ENCODE measurements at places on chromosomes 2 and 18. TPM values are rescaled to one million over a fixed set of nuclear protein-coding genes. Genes with fewer than 3 reads are reported as not detected.

DNA sequence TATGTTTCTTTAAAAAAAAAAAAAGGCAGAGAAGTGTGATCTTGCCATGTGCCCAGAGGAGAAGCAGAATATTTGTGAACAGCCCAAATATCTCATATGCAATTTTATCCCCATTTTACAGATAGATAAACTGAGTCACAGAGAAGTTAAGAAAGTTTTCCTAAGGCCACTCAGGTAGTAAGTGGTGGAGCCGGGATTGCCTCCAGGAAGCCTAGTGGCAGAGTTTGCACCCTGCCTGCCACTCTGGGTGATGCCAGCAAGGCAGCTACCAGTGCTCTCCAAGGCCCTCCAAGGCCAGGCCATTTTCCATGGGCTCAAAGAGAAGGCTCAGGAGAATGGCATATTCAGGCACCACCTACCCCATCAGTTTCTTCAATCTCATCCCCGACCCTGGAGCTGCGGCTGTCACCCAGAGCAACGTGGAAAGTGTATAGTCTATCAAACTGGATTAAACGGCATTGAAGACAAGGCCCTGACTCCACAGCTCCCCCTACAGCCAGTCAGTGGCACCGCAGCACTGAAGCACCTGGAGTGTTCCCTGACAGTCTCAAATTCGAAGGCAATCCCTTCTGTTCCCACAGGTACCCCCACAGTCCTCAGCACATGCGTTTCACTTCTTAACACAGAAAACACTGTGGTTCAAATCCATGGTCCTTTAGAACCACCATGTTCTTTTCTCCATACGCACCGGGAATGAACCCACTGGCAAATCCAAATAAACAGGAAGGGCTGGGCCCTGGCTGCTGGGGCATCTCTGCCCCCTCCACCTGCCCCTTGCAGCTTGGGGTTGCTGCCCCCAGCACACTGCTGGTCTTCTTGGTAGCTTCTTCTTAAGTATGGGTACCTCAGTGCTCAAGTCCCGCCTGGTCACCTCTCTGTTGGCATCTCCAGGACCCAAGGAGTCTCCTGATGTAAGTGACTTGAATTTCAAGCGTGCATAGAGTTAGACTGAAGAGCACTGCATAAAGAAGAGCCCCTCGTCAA lies 175.3 kb downstream of the INHBB start:
- DNase-seq, result no peak

- DNase-seq, result no peak
Observed at GRCh38 chr2:82795446-82795845, 1663.6 kb downstream of the SUCLG1 start.

GRCh38 chr2:135636982-135637381 lies 104.7 kb upstream of the UBXN4 start:
- DNase-seq, result no peak

Gene WNT10A
- not detected for total RNA-seq

DNA sequence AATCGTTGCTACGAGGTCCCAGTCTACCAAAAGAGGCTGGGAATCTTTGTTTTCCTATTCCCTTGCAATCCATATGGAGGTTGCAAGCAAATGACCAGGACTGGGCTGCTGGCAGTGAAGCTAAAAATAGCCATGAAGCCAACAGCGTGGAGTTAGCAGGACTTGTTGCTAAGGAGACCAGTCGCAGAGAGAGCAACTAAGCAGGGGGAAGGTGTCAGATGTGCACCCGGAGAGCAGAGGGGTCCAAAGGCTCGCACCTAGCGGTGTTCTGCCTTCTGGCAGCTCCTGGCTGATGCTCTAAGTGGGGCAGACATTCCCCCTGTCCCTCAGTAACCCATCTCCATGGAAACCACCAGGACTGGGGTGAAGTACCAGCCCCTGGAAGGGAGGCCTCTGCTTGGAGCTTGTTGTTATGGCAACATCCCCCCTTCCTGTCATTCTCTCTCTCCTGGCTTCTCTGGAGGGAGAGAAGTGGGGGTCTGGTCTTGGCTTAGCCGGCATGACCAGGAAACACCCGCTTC lies 84.6 kb downstream of the DNMT3A start:
- DNase-seq, result no peak

- DNase-seq, result no peak
Observed at GRCh38 chr2:17334300-17334699, 183.9 kb downstream of the RAD51AP2 start.

Gene NYAP2
- total RNA-seq, result not detected

GRCh38 chr2:209663139-209663538 lies 108.5 kb upstream of the UNC80 start:
- no peak for DNase-seq

DNA sequence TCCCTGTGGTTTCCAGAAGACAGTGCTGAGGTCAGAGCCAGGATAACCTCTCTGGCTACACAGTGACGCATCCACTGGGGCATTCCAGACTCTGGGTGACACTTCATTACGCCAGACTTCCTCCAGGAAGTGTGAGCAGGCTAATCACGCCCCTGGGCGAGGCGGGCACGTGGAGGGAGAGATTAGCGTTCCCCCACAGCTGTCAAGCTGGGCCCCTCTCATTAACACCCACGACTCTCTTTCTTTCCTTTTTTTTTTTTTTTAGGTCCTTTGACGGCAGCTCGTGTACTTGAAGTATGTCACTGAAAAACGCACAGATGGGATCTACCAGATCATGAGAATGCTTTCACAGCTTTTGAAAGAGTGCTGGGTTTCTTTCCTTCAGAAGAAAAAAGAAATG lies 274.6 kb downstream of the AFF3 start:
- no peak for DNase-seq

Gene CACNB4
- total RNA-seq, result 0.65 TPM

DNA sequence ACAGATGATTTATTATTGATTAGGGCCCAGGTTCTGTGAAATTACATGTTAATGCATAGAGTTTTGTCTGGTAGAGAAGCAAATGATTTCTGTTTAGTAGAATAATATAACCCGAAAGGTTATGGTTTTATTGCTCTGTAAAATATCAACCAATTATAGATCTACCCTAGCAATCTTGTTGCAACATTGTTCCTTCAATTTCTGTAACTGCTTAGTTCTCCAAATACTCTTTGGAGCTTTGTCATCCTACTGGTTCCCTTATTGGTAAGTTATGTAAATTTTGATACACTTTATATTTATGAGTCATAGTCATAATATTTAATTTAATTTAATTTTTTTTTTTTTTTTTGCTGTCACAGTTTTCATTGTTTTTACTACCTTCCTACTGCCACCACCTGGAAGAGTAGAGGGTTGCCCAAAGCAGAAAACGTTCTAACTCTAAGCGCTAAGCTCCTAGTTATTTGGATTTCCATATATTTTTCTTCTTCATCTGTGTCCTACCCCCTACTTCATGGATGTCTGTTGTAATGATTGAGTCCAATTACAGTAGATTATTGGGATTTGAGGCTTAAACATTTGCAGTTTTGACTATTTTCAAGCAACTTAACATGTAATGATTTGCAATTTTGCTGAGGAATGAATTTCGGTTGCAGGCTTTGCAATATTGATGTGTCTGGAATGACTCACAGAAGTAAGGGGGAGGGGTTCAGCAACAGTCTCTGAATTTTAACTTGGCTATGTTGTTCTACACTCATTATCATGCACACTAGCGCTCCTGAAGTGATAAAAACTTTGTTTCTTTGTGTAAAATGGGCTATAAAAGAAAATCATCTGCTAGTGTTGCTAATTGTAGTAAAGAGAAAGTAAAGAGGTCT lies 51.1 kb downstream of the NABP1 start:
- DNase-seq, result no peak

DNA sequence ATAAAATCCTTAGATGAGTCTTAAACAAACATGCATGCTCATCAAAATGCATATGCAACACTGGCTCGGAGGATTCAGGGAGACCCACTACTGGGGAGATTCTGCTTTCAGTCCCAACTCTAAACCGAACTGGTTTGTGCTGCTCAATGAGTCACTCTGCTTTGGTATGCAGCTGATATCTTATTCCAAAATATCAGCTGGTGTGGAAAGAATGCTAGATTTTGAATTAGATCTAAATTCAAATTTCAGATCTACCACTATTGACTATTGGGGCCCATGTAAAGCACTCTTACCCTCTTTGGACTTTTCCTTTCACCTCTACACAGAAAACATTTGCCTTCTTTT lies 39.2 kb upstream of the TTN start:
- DNase-seq, result no peak

Gene ZC3H6
- 25.1 TPM for total RNA-seq

DNA sequence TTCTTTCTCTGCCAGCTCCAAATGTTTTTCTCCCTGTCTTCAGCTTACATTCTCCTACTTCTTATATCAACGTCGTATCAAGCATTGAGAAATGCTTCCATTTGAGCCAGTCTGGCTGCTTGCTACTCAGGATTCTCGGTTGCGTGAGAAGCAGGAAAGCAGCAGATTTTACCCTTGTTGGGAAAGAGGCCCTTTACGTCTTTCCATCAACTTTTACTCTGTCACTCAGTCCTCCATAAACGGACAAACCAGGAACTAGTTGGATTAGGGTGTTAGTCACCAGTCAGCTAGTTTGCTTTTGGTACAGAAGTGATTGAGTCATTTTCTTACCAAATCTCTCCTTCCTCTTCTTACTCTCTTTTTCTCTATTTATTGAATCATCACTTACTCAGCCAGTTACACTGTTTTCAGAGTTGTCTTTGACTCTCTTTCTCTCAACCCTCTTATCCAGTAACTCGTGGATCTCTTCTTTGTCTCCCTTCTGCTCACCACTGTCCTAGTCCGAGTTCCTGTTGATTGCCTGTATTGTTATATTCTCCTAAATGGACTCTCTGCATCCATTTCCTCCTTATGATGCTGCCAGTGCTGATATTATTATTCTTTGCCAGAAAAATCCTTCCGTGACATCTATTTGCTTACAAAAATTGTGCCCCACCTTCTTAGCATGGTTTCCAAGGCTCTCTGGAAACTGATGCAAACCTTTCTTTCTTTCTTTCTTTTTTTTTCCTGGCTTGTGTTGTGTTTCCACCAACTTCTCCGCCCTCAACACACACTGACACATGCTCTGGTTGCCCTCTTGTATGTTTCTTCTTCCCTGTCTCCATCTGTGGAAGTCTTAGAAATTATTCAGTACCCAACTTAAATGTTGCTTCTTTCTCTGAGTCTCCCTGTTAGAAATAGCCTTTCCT lies 61.5 kb downstream of the VRK2 start:
- no peak for DNase-seq

Gene TBR1
- not detected for total RNA-seq

GRCh38 chr2:42256505-42256904 lies 87.4 kb downstream of the EML4 start:
- DNase-seq, result no peak

Gene DNAJC5G
- total RNA-seq, result not detected

Data from ovary (tissue), 10 donors.